Activated T-cell treated with anti-CD3 and anti-CD28 coated beads for 1 hour (primary cell): ENCODE measurements at places on chromosomes 7 and 10.

GRCh38 chr10:126908225-126908624 lies 3.0 kb downstream of the DOCK1 start:
- no peak for DNase-seq

- no peak for DNase-seq
Measured at GRCh38 chr10:69467928-69468750, 16.9 kb downstream of the TSPAN15 start.

- DNase-seq: no peak
Measured at GRCh38 chr7:153193144-153193595, 433.6 kb downstream of the ACTR3B start.

DNA sequence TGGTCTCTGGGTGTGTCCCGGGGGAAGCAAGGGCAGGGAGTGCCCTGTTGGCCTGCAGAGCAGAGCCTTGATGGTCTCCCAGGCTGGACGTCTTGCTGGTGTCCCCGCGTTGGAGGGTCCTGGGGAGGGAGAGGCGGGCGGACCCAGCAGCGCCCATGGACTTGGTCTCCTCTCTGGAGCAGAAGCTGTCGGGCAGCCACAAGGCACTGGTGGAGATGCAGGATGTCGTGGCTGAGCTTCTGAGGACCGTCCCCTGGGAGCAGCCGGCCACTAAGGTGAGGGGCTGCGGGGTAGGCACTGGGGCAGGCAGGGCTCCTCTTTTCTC lies 20.9 kb downstream of the TTYH3 start:
- DNase-seq: no peak

DNA sequence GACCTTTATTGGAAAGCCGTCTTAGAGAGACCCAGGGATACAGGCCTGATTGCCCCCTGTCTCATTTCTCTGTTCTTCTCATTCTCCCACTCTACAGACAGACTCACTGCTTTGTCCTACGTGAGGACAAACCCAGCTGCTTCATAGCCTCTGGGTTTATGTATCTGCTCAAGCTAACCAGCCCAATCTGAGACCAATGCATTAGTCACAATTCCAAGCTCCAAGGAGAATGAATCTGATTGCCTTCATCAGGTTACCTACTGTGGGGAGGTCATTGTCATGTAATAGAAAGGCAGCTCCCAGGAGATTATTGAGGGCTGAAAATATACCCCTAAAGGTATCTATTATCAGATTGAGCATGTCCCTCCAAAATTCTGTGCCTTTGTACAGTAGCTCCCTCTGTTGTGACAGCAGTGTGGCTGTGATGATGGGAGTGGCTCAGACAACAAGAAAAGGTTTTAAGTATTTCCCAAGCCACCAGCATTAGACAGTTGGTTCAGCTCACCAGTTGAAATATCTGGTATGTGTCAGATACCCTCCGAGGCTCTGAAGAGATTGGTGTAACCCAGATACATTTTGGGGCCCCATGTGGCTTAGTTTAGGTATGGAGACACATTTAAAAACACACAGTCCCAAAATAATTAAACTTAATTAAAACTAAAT lies 123.1 kb upstream of the EEPD1 start:
- no peak for DNase-seq

- DNase-seq: no peak
Measured at GRCh38 chr7:142608630-142609428, 140.4 kb upstream of the PRSS1 start.

- DNase-seq: peak; percentile 29
Measured at GRCh38 chr10:112375721-112376395, 1.9 kb downstream of the ACSL5 start.

DNA sequence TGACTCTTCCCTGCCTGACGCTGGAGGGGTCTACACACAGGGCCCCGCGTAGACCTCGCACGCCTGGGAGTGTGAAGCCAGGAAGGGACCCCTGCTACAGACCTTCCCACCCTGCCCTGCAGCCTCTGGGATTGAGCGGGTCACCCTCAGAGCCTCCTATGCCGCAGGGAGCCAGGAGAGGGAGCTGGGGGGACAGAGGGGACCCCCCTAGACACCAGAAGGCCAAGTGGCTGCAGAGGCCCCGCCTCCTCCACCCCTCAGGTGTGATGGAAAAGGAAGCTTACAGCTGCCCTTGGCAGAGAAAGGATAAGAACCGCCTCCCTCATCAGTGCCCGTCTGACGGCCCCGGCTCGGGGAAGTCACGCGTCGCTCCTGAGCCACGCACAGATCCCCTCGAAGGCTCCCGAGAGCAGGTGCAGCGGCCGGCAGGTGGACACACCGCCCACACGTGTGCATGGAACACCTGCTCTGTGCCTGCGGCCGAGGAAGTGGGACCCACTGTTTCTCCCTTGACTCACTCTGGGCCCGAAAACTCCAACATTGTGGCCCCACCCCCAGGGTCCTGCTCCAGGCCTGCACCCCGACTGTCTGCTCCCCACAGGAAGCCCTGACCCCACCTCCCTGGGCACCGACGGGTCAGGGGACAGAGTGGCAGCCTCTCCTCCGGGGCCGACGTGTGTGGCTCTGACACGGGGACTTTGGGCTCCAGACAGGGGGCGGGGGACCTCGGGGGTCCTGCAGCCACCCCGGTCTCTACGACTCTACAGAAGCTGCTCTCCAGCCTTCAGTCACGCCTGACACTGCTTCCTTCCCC lies 73.3 kb downstream of the MICALL2 start:
- no peak for DNase-seq

DNA sequence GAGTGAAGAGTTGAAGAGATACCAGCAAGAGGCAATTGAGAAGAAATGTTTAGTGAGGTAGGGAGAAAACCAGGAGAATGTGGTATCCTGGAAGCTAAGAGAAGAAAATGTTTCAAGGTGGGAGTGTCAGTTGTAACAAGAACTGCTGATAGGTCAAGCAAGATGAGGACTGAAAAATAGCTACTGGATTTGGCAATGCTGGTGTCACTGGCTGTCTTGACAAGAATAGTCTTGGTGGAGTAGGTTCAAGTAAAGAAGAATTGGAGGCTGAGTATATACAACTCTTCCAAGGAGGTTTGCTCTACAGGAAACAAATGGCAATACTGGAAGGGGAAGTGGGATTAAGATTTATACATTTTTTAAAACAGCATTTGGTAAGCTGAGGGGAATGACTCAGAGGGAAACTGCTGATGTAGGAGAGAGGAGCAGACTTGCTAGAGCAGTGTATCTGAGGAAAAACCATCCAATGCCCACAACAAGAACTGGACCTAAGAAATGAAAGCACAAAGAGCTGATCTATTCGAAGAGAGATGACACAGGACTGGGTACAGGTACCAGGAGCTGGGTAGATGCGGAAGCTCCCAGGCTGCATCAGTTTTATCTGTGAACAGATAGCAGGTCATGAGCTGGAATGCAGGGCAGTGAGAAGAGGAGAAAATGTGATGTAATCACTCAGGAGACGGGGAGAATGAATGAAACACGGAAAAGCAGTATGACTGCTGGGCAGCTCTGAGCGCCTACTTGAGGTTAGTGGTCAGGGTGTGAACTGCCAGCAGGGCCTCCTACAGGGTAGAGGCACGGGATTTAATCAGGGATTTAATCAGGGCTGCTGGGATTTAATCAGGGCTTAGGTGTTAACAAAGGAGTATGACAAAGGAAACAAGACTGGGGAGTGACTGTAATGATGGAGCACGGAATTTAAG lies 34.5 kb downstream of the FAM25A start:
- no peak for DNase-seq

GRCh38 chr10:48564466-48565160 lies 40.3 kb downstream of the ARHGAP22 start:
- no peak for DNase-seq

DNA sequence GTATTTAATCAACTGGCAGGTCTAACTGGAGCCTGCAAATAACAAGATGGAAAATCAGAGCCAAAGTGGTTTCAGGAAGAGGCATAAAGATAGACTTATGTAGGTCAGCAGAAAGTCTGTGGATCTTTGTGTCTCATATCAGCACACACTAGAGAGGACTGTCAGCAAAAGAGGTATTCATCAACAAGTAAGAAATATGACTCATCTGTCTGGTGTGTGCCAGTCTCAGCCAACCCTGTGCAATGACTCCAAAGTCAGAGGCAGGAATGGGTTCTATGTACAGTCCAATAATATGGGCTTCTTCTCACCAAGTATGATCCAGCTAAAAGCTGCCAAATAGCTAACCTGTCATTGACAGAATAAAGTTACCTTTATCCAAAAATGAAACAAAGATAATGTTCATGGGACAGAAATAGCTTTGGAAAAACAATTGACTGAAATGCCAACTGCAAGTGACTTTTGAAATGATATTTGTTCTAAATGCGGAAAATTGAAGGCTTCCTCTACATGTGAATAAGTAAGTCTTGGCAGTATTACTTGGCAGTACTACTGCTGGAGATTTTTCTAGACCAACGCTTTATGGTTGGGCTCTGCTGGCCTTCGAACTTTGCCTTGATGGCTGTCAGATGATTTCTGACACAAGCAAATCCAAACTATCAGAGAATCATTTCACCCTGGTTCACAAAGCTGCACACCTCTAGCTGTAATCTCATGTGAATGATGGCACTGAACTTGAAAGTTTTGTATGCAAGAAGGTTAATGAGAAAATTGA lies 272.3 kb upstream of the SEMA3C start:
- no peak for DNase-seq

- DNase-seq: no peak
Measured at GRCh38 chr10:133592716-133593115, 27.3 kb upstream of the SYCE1 start.

GRCh38 chr7:86301301-86301700 lies 342.4 kb upstream of the GRM3 start:
- no peak for DNase-seq

GRCh38 chr7:36747280-36748016 lies 23.2 kb upstream of the AOAH start:
- DNase-seq: no peak

GRCh38 chr10:24318517-24318916 lies 109.6 kb downstream of the KIAA1217 start:
- no peak for DNase-seq

DNA sequence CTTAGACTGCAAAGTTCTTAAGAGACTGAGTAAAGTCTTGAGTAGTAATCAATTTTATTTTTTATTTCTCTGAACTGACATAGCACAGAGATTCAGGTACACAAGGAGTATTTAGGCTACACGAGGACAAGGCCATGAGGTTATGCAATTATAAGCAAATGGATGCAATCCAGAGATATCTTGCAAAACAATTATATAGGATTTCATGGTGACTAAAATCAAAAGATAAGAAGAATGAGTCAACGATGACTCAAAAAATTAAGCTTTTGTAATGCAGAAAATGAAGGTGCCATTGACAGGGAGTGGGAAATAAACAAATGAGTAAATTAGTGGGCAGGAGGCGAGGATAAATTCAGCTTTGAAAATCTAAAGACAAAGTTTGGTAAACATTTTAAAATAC lies 66.7 kb upstream of the MYO3A start:
- no peak for DNase-seq

DNA sequence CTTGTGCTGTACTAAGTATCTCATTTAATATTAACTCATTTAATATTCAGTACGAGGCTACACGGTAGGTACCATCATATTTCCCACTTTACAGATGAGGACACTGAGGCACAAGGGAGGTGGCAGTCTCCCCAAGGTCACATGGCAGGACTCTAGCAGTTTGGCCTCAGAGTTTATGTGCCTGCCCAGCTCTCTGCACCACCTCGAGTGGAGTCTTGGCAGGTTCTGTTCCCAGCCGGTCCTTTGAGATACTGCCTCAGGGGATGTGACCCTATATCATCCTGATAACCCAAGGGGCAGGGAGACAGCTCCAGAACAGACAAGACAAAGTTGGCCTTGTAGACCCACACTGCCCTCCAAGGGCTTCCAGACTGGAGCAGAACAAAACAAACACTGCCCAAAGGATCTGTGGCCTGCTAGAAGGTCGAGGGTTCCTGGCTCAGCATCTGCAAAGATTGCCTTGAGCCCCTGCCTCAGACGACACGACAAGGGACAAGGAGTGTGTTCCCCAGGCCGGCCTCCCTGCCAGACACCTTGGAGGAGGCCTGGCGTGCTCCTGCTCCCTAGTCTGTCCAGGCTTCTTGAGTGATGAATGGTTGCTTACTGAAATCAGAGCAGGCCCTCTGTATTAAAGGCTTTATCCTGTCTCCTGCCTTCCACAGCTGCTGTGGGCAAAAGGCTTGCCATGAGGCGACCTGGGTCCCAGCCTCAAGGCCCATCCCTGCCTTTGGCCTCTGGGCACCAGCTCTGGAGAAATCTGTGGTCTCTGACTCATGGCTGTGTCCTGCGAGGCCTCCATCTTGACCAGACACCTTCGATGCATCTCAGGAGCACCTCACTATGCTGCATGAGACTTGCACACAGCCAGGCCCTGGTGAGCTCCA lies 3.9 kb upstream of the PWWP2B start:
- DNase-seq: no peak
